ENCODE measurements at places on chromosomes 7 and 10.

GRCh38 chr10:30999070-30999712 lies 32.5 kb downstream of the ZNF438 start:
- DNase-seq = peak; percentile 61

GRCh38 chr10:75695994-75696393 lies 264.6 kb downstream of the LRMDA start:
- DNase-seq = no peak

DNA sequence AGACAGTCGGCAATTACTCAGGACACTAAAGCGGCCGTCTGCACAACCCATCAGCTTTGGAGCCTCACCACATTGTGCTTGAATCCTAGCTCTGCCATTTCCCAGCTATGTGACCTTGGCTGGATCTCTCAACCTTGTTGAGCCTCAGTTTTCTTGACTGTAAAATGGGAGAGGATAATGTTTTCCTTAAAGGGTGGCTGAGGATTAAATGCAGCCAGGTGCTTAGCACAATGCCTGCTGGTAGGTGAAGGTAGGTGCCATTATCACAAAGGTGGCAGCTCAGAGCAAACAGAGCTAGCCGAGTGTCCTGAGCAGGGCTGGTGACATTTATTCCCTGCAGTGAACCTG lies 508.5 kb upstream of the ZMIZ1 start:
- no peak for DNase-seq

GRCh38 chr10:122020226-122020625 lies 31.3 kb downstream of the TACC2 start:
- no peak for DNase-seq

GRCh38 chr7:35676211-35676610 lies 18.7 kb downstream of the HERPUD2 start:
- DNase-seq = no peak

DNA sequence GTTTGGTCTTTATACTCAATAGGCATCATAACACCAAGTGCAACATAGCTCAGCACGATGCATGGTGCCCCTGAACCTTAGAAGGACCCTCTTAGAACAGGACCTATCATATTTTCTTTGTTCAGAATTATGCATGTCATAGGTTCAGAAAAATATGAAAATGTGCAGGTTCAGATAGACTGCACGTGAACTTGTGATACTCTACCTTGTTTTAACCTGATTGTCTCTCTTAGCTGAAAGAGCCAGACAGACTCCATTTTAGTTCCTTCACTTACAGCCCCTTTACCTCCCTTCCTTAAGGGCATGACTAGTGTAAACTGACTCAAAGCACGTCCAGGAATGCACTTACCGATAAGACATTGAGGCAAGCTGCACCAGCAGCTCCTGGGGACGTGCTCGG lies 35.1 kb downstream of the MYOF start:
- no peak for DNase-seq

GRCh38 chr7:30363778-30364563 lies 79.6 kb downstream of the ZNRF2 start:
- no peak for DNase-seq

- no peak for DNase-seq
Measured at GRCh38 chr10:4780782-4781181, 45.2 kb upstream of the AKR1E2 start.

- DNase-seq = no peak
Measured at GRCh38 chr7:128437426-128438332, 18.0 kb upstream of the HILPDA start.

- no peak for DNase-seq
Measured at GRCh38 chr10:63106111-63106755, 26.9 kb upstream of the NRBF2 start.

DNA sequence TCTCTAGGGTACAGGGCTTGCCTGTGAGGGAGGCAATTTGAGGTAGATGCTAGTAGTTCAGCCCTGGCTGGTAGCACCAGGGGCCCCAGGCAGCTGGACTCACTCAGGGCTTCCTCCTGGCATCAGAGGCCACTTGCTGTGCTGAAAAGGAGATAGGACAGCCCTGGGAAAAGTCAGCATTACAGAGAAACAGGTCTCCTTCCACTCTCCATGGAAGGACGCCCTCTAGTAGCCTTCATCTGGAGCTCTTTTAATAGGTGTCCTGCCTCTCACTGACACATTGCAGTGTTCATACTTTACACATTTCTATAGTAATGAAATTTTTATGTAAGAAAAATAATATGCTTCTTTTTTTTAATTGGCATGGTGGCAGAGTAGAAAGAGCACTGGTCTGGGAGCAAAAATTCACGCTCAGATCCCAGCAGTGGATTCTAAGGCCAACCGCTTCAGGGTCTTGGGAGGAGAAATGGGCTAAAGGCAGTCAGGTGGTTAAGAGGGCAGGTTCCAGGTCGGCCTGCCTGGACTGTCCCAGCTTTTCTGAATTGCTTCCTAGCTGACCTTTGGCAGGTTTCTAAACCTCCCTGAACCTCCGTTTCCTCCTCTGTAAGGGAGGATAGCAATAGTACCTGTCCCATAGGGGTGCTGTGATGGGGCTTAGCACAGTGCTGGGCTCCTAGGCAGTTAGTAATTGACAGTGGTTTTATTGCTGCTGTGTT lies 35.8 kb downstream of the AIFM2 start:
- DNase-seq = no peak

DNA sequence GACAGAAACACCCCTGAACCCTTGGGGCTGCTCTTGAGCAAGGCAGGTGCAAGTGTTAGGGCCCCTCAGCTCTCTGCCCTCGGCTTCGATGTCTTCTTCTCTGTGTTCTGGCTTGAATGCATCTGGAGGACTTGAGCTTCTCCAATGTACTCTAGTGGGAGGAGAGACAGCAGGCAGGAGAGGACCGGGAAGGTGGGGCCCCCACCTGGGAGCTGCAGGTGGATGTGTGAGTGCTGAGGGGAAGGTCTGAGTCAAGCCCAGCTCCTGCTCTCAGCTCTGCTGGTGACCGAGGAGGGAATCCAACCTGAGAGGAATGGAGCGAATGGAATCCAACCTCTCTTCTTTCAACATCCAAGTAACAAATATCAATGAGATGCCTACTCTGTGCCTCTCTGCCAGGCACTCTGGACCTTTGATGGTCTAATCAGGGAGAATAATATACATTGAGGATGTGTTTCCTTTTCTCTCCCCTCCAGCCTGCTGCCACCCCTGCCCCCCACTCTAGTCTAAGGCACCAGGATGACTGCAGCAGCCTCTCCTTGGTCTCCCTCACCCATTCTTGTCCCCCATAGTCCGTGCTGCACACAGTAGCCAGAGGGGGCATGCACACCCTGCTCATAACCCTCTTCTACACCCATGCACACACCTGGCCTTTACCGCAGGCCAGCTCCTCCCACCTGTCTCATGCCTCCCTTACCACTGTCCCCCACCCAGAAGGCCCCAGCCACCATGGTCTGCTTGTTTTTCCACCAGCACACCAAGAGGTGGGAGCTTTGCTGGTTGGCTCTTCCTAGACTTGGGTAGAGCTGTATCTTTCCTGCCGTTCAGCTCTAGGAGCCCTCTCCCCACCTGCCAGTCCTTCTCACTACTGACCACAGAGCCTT lies 13.6 kb downstream of the TBATA start:
- no peak for DNase-seq

- DNase-seq = no peak
Measured at GRCh38 chr10:14259696-14260566, 70.8 kb downstream of the FRMD4A start.
